ENCODE measurements at places on chromosomes 3 and 15. TPM values are rescaled to one million over a fixed set of nuclear protein-coding genes. Genes with fewer than 3 reads are reported as not detected.
A peak's percentile ranks its signal among the peaks of the same experiment; 100 is the strongest.

GRCh38 chr3:180409883-180410282, 192.1 kb upstream of the TTC14 start:
- no peaks in the 10 kb centered on the region for H3K27me3 ChIP-seq
- DNase-seq, result no peak
- H3K36me3 ChIP-seq, result no peaks in the 10 kb centered on the region
- H3K27ac ChIP-seq, result no peak overlapping the region

- no peak for DNase-seq
- peaks cover 2% of the 10 kb centered on the region for H3K4me1 ChIP-seq
- no peaks in the 10 kb centered on the region for H3K36me3 ChIP-seq
- no peaks in the 10 kb centered on the region for H3K27me3 ChIP-seq
- no peak overlapping the region for H3K27ac ChIP-seq
- no peak overlapping the region for H3K4me3 ChIP-seq
These were observed 179.4 kb downstream of the SATB1 start for GRCh38 chr3:18245721-18246120.

DNA sequence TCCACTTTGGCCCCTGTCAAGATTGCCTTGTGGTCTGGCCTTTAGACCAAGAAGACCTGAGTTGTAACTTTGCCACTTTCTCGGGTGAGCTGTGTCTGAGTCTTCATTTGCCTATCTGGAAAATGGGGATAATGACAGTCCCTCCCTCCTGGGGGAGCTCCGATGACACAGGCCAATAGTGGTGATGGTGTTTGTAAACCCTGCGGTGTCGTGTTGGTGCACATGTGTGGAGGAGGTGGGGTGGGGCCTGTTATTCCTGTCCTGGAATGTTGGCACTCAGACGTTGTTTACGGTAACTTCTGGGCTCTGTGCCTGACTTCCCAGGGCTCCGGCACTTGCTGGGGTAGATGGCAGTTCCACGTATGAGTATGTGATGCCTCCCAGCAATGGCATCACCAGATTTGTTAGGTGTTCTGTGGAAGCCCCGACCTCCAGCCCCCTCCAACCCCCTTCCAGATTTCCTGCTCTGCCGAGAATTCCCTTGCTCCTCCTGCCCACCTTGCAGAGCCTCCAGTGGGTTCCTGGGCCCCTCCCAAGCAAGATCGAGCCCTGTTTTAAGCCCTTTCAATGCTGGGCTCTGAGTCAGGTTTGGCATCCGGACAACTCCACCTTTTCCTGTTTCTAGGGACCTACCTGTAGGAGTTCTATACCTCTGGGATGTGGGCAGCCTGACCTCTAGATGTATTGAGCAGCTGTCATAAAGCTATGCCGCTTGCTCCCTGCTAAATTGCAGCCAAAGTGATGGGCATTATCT, 31.4 kb downstream of the HRH1 start:
- H3K27me3 ChIP-seq, result peaks cover 4% of the 10 kb centered on the region
- H3K36me3 ChIP-seq, result no peaks in the 10 kb centered on the region
- H3K4me3 ChIP-seq, result no peak overlapping the region
- DNase-seq, result no peak

DNA sequence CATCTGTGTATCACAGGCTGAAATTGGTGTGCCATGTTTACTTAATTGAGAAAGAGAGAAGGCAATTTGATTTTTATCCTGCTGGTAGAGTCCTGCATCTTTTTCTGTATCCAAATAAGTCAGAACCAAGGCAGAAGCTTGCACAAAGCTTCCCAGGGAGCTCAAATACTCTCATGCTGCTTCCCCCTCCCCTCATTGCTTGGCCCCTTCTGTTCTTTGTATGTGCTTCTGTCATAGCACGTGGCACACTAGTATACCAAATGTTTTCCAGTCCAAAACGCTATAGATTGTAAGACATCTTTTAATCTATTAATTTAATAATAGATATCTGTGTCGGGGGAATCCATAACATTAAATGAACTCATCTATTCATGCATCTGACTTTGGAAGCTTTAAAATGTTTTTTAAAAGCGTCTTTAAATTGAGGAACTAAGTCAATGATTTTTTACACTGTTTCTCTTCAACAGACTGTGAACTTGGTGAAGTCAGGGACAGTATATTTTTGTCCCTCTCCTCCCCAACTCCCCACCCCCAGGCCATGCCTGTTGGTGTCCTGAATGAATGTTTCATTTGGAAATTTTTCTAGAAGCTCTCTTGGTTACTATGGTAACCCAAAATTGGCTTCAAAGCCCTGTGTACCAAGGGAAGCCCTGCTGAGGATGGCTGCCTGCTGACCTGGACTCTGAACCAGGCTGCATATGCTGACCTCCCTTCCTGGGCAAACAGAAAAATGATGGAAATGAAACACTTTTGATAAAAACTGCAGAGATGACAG, 26.2 kb upstream of the SLC35G2 start:
- no peak overlapping the region for H3K27ac ChIP-seq
- no peaks in the 10 kb centered on the region for H3K36me3 ChIP-seq
- DNase-seq, result no peak
- H3K4me3 ChIP-seq, result no peak overlapping the region
- peaks cover 1% of the 10 kb centered on the region for H3K27me3 ChIP-seq

DNA sequence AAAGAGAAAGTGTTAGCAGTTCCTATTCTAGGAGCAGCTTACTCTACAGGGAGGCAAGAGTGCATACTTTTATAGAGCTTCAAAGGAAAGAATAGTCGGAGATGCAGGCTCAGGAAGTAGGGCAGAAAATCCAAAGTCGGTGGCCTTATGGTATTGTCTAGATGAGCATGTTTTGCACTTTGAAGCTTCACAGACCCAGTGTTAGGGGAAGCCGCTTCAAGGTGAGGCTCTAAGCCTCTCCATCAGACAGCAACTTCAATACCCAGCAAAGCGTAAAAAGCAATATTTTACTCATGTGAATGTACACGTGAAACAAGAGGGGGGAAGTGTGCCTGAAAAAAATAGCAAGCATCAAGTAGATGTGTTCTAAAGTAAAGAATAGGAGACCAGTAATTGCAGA, 125.6 kb upstream of the RASGRP1 start:
- no peaks in the 10 kb centered on the region for H3K36me3 ChIP-seq
- no peak for DNase-seq
- no peak overlapping the region for H3K4me3 ChIP-seq
- H3K27me3 ChIP-seq, result no peaks in the 10 kb centered on the region

- H3K27me3 ChIP-seq, result no peaks in the 10 kb centered on the region
- no peak for DNase-seq
- H3K4me3 ChIP-seq, result no peak overlapping the region
- peaks cover 38% of the 10 kb centered on the region for H3K4me1 ChIP-seq
These were observed 3.9 kb downstream of the PRKCD start for GRCh38 chr3:53164911-53165310.

DNA sequence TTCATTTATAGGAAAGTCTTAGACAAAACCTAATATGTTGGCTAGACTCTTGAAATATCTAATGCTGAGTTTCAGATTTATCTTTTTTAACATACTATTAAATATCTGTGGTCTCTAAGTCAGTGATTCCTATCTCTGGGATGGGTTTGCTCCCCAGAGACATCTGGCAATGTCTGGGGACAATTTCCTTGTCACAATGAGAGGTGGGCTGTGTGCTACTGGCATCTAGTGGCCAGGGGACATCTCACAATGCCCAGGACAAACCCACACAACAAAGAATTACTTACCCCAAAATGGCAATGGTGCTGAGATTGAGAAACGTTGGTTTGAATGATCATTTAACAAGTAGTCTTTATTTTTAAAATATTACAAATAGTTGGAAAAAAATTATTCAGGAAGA, 602.1 kb downstream of the MAGI1 start:
- no peaks in the 10 kb centered on the region for H3K27me3 ChIP-seq
- H3K36me3 ChIP-seq, result no peaks in the 10 kb centered on the region
- H3K4me3 ChIP-seq, result no peak overlapping the region
- no peaks in the 10 kb centered on the region for H3K4me1 ChIP-seq

DNA sequence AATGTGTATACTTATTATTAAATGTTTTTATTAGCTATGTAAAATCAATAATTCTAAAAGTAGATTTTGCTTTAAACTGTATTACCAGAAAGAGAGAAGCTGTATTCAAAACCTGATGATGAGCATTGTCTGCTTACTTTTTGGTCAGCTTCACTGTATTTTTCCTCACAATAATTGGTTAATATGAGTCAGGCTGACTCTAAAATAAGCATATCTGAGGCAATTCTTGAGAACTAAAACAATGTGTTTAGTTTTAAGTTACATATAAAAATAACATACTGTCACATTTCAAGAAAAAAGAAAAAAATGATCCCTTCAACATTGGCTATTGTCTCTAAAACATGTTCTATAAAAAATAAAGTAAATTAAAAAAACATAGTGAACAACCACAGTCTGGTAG, 66.1 kb downstream of the EPHA3 start:
- no peak overlapping the region for H3K4me3 ChIP-seq
- no peak overlapping the region for H3K27ac ChIP-seq
- no peaks in the 10 kb centered on the region for H3K36me3 ChIP-seq

- no peak within 1 kb of the TSS for H3K27ac ChIP-seq
- H3K4me1 ChIP-seq, result peaks cover 16% of the 10 kb centered on the region
- no peak within 1 kb of the TSS for H3K4me3 ChIP-seq
- DNase-seq, result no peak
- H3K27me3 ChIP-seq, result no peaks in the 10 kb centered on the region
These were observed at the start of gene CALML4 for GRCh38 chr15:68204776-68205557. Gene CALML4 (minus strand): TSS chr15:68205332. CDS start chr15:68205247, 85 bp downstream.

DNA sequence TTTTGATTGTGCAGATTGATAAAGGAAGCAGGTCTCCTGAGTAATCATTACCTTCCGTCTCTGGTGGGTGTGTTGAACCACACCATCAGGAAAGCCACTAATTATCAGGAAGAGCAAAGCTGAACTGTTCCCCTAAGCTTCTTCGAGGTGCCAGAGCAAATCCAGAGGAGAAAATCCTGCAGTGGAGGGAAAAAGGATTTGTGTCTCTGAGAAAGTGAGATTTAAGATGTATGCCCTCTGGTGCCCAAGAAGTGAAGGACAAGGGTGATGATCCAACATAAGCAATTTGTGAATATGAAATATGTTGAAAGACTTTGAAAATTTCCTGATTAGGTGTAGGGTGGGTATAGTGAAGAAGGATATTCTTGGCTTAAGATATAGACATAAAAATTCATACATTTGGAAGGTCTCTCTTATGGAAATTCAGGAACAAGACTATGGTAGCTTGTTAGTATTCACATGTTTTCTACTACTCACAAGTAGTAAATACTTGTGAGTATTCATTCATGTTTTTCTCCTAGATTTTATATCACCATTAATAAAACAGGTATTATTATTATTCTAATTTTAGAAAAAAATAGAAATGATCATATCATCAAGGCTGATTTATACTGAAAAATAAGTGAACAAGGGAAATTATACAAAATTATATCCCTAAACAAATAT, 34.8 kb downstream of the COMMD2 start:
- DNase-seq, result peak; percentile 58
- no peak overlapping the region for H3K27ac ChIP-seq
- H3K4me1 ChIP-seq, result no peaks in the 10 kb centered on the region
- H3K27me3 ChIP-seq, result peaks cover 2% of the 10 kb centered on the region
- no peaks in the 10 kb centered on the region for H3K36me3 ChIP-seq

DNA sequence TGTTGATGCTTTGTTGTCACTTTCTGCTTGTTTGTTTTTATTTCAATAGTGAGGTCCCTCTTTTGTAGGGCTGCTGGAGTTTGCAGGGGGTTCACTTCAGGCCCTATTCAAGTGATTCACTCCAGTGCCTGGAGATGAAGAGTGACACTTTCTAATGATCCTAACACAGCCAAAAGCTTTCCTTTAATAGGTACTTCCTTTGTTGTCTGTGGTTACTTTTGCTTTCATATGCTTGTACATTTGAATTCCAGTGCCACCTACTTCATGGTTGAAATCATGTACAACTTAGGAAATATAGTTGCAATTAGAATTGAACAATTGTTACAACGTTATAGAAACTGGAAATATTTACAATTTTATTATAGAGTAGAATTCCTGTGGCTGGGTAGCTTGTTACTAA, 466.8 kb upstream of the EPHA3 start:
- H3K4me1 ChIP-seq, result no peaks in the 10 kb centered on the region
- DNase-seq, result no peak
- H3K36me3 ChIP-seq, result no peaks in the 10 kb centered on the region
- no peaks in the 10 kb centered on the region for H3K27me3 ChIP-seq
- no peak overlapping the region for H3K27ac ChIP-seq

GRCh38 chr3:125003369-125003853, 52.4 kb downstream of the HEG1 start:
- H3K4me1 ChIP-seq, result peaks cover 14% of the 10 kb centered on the region
- H3K27ac ChIP-seq, result no peak overlapping the region
- DNase-seq, result no peak
- H3K27me3 ChIP-seq, result no peaks in the 10 kb centered on the region
- peaks cover 50% of the 10 kb centered on the region for H3K36me3 ChIP-seq
- H3K4me3 ChIP-seq, result no peak overlapping the region

DNA sequence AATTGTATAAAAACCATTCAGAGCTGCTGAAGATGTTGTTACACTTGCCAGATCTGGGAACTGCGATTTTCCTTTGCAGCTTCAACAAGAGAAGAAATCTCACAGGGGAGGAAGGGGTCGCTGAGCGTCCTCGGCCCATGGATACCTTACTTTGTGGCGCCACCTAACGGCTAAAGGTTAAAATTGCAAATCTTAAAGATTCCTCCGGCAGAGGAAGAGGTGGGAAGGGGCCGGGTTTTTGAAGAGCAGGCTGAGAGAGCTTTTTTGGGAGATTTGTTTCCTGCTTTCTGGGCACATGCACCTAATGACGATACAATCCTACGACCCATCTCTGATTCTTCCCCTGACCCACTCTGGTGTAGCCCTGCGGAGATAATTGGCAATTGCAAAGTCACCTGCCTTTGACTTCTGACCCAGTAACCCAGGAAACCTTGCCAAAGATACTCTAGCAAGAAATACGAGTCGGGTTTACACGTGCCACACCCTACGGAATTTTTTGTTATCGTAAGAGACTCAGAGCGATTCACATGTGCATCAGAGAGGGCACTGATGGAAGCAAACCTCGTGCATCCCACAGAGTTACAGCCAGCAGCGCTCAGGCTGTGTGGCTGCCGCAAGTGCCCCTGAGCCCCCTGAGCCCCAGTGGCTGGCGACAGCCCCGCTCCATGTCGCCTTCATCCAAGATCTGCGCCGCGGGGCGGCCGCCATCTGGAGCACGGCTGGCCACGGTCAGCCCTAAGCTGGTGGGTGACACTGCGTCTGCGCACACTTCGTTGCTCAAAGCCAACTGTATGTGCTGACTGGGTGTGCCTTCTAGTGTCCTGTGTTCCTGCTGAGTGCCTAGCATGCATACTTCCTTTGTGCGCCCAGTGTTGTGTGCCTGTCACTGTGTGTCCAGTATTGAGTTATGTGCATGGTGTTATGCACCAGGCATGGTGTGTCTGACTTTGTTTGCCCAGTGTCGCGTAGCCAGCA, 55.2 kb upstream of the CHRNA7 start:
- H3K36me3 ChIP-seq, result no peaks in the 10 kb centered on the region
- DNase-seq, result peak; percentile 32
- no peak overlapping the region for H3K27ac ChIP-seq
- H3K4me1 ChIP-seq, result peaks cover 6% of the 10 kb centered on the region
- H3K27me3 ChIP-seq, result peaks cover 24% of the 10 kb centered on the region

- no peak for DNase-seq
- H3K36me3 ChIP-seq, result peaks cover 33% of the 10 kb centered on the region
- no peak overlapping the region for H3K4me3 ChIP-seq
- peaks cover 42% of the 10 kb centered on the region for H3K4me1 ChIP-seq
- no peak overlapping the region for H3K27ac ChIP-seq
These were observed 9.2 kb downstream of the TBC1D5 start for GRCh38 chr3:17733215-17733614.

GRCh38 chr3:127709320-127710060, 36.7 kb downstream of the ABTB1 start:
- no peak for DNase-seq
- H3K4me1 ChIP-seq, result no peaks in the 10 kb centered on the region
- H3K27ac ChIP-seq, result no peak overlapping the region
- H3K4me3 ChIP-seq, result no peak overlapping the region

The FAM3D gene
- total RNA-seq, result not detected

The SCAPER gene
- 31.4 TPM for total RNA-seq

The PYGO1 gene
- total RNA-seq, result not detected

All from activated CD8-positive, alpha-beta T cell treated with anti-CD3 and anti-CD28 coated beads for 36 hours (primary cell).